Mesothelial cell of epicardium (in vitro differentiated cells): ENCODE measurements at places on chromosomes 12 and 14. TPM values are rescaled to one million over a fixed set of nuclear protein-coding genes. Genes with fewer than 3 reads are reported as not detected.

GRCh38 chr14:59819446-59820088 lies 51.0 kb downstream of the RTN1 start:
- no peak for DNase-seq

GRCh38 chr14:76953311-76953945 lies 75.1 kb downstream of the IRF2BPL start:
- no peak for DNase-seq

DNA sequence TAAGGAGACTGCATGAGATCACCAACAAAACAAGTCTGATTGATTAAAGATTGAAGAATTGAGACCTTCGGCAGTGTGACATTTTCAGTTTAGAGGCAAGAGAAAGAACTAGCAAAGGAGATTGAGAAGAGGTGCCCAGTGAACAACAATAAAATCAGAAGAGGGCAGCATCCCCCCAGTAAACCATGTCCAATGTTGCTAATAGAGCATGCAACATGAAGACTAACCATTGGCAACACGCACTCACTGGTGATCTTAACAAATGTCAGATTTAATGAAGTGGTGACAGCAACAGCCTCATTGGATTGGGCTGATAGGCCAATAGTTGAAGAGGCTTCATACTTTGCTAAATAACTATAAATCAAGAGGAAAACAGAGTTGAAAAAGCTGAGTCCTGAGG lies 20.7 kb upstream of the TAS2R14 start:
- DNase-seq: no peak

DNA sequence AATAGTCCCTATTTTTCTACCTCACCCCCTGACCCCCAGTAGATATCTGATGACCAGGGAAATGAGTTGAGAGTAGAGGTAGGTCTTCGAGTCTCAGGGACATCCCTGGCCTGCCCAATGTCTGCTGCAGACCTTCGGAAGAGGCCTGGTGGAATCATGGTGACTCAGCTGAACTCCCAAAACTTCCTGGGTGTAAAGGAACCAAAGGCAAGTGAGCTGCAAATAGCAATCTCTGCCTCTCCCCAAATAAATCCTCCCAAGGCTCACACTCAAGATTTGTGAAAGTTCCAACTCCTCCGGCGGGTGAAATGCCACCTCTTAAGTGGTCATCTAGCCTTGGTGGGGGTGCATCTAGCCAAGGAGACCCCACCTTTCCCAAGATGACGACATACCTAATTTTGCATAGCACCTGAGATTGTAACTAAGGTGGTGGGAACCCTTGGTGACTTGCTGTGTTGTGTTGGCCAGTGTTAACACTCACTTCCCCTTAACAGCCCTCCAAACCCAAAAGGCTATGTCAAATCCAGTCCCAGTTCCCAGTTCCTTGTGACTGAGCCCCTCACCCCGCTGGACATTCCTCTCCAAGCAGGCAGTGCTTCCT lies 6.3 kb downstream of the ZFP36L1 start:
- no peak for DNase-seq

- no peak for DNase-seq
Observed at GRCh38 chr14:71261206-71261605, 353.9 kb downstream of the PCNX1 start.

- DNase-seq: no peak
Observed at GRCh38 chr12:104297477-104298113, 5.9 kb upstream of the EID3 start.

GRCh38 chr12:105674871-105675699 lies 344.6 kb downstream of the C12orf75 start:
- DNase-seq: no peak

- no peak for DNase-seq
Observed at GRCh38 chr14:90137807-90138206, 76.0 kb downstream of the KCNK13 start.

GRCh38 chr12:38869036-38869435 lies 36.4 kb downstream of the CPNE8 start:
- no peak for DNase-seq

GRCh38 chr12:104183443-104183842 lies 32.1 kb upstream of the TXNRD1 start:
- no peak for DNase-seq

DNA sequence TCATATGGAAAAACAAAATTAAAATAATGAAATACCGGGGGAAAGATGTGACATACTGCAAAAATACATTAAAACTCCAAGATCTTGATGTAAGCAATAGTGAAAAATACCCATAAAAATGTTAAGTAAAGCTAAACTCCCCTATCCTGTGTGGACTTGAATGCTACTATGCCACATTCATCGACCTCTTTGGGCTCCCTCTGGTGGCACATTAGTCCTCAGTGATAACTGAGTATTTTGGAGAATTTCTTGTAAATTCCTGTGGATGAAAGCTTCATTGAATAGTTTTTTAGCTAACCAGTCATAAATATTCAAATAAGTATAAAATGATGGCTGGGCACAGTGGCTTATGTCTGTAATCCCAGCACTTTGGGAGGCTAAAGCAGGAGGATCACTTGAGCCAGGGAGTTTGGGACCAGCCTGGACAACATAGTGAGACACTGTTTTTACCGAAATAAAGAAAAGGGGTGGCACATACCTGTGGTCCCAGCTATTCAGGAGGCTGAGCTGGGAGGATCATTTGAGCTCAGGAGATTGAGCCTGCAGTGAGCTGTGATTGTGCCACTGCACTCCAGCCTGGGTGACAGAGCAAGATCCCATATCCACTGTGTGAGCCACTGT lies 42.4 kb upstream of the SGPP1 start:
- no peak for DNase-seq

DNA sequence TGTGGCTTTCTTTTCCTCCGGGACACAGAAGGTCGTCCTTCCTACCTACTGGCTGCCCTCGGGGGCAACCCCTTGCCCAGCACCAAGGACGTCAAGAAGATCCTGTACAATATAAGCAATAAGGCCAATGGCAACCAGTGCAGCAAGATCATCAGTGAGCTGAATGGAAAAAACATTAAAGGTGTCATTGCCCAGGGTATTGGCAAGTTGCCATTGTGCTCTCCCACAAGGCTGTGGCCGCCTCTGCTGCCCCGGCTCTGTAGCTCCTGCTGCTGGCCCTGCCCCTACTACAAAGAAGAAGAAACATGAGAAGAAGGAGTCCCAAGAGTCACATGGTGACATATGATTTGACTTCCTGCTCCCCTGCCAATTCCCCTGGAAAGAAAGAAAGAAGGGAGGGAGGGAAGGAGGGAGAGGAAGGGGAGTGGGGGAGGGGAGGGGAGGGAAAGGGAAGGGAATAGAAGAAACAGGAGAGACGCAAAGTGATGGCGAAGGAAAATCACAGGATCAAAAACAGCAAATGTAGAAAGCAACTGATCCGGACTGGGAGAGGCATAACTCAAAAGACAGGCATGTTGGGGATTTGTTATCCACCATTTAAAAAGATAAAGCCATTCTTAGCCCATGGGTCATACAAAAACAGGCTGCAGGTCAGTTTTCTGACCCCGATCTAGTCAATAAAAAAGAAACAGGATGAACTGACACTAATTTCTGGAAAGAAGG lies 61.3 kb upstream of the RESF1 start:
- no peak for DNase-seq

GRCh38 chr12:77847060-77847541 lies 16.4 kb downstream of the NAV3 start:
- DNase-seq: no peak

DNA sequence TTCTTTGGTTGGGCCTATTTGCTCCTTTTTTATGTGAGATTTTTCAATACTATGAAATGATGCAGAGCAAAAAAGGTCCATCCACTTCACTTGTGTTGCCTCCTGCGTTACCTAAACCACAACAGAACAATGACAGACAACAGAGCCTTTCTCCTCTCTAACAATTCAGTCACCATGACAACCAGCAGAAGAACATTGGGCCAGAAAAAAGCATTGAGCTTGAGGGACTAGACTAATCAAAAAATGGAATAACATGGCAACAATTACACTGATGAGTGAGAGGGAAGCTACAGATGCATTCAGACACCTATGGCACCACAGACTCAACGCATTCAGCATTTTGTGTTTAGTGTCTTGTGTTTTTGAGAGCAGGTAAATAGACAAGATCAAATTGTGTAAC lies 44.6 kb upstream of the PTCSC3 start:
- no peak for DNase-seq

DNA sequence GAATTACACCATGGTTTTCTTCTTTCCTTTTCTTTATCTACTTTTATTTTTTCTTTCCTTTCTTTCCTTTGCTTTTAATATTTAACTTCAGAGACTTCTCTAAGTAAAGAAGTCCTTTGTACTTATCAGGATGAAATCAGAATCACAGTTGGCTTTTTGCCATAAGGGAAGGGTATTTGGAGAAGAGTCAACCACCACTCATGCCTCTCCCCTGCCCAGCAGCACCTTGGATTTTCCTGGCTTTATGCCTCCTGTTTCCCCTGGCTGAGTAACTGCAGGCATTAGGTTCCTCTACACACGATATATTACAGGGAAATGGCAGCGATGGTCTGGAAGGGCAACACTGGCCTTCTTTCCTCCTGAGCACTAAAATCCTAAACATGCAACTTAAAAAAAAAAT lies 266.4 kb upstream of the CAND1 start:
- DNase-seq: no peak

DNA sequence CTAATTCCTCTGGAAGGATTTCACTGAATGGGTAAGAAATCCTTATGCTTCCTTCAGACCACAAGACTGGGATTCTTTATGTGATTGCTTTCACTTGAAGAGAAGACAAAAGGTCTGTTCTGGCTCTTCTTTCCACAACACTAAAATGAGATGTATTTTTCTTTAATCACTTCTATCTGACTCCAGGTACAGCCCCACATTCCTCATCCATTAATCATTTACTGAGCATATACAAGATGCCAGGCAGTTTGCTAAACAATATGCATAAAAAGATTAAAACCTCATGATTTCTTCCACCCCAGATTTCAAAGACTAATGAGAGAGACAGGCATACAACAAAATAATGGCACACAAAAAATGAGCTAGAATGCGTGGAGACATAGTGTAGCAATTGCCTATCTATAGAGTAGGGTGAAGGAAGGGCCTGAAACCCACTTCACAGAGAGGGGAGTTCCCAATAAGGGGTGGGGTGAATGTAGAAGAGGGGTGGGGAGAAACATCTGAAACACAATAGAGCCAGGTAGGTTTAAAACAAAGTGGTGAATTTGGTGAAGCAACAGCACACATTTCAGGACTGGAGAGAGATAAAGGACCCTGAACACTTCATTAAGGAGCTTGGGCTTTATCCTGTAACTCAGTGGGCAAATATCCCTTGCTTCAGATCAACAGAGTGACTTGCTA lies 65.1 kb upstream of the PRB2 start:
- DNase-seq: no peak

DNA sequence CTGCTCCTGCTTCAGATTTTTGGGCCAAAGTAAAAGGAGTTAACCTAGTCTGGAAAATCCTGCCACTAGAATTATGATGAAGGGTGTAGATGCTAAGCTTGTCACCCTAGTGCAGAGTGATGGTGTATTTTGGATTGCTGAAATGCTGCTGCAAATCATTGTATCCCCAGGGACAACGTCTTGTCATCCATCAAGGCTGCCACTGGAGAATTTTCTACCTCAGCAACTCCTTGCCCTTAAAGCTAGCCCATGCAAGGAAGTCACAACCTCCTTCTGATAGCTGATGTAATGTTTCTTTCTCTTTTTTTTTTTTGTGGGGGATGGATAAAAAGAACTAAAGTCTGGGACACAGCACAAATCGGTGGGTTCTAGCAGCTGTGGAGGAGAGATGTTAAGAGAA lies 139.4 kb upstream of the FRMD6 start:
- DNase-seq: no peak

- peak; percentile 33 for DNase-seq
Observed at GRCh38 chr14:94961386-94962165, 191.7 kb upstream of the GSC start.

DNA sequence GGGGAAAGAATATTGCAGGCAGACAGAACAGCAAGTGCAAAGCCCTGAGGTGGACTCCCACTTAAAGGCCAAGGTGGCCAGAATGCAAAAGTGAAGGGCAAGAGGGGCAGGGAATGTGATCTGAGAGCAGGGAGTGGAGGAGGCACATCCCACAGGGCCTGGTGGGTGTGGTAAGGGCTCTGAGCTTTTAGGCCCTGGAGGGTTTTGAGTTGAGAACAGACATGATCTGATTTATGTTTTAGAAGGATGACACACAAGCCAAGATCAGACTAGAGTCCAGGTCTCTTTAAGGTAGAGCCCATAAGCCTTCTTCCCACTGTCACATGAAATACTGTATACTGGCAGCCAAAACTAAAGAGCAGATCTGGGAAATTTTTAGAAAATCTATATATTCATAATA lies 162.5 kb downstream of the SLC38A4 start:
- no peak for DNase-seq

- peak; percentile 52 for DNase-seq
Observed at GRCh38 chr14:100677554-100678468, 48.9 kb upstream of the DLK1 start.

GRCh38 chr14:78164226-78164853 lies 5.8 kb upstream of the NRXN3 start:
- no peak for DNase-seq

DNA sequence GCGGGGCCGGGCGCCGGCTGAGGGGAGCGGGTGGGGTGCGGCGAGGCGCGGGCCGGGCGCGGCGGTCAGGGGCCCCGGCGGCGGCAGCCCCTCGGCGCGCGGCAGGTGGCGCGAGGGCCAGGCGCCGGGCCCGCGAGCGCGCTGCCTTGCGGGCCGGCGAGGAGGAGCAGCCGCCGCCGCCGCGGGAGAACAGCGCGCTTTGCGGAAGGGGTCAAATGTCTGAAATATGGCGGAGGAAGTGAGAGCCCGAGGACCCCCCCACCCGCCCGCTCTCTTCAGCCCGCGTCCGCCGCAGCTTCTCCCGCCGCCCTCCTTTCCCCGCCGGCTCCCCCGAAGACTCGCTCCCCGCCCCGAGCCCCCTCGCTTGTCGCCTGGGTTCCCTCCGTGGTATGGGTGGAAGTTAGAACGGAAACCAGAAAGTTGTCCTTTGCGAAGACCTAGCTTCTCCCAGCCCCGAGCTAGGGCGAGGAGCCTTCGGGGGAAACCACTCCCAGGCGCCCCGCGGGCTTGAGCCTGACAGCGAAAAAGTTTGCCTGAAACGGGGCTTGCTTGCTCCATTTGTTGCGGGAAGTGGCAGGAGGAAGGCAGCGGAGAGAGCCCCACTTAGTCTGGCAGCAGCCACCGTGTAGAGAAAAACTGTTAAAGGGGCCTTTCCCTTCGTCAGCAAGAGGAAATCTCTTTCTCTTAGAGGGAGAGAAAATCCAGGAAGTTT lies 551 bp downstream of the RAP1B start:
- peak; percentile 30 for DNase-seq

- no peak for DNase-seq
Observed at GRCh38 chr12:2101771-2102170, 49.0 kb downstream of the CACNA1C start.

Gene ESRRB
- total RNA-seq: 0.14 to 0.22 TPM (median 0.16 TPM) in 3 replicates

Gene RASSF9
- total RNA-seq: 4.9 to 5.0 TPM (median 5.0 TPM) in 3 replicates

Gene SYNDIG1L
- 0.38 to 0.58 TPM (median 0.38 TPM) in 3 replicates for total RNA-seq

Gene KRT6C
- total RNA-seq: not detected in 3 replicates

Gene RIPK3
- total RNA-seq: 1.9 to 2.2 TPM (median 2.0 TPM) in 3 replicates

Gene OTX2
- total RNA-seq: 0.27 TPM in 1 of 3 replicates, not detected in the others

Gene RFX4
- total RNA-seq: not detected in 3 replicates

Gene GPRC5D
- total RNA-seq: not detected in 3 replicates

Gene ACOT6
- not detected in 3 replicates for total RNA-seq

Gene PDE3A
- total RNA-seq: 12.0 to 12.7 TPM (median 12.6 TPM) in 3 replicates

Gene SERPINA4
- total RNA-seq: not detected in 3 replicates

Gene SLC7A7
- total RNA-seq: 8.3 to 9.8 TPM (median 8.9 TPM) in 3 replicates

Gene IL26
- not detected in 3 replicates for total RNA-seq

Gene WNT5B
- total RNA-seq: 54.4 to 58.3 TPM (median 56.2 TPM) in 3 replicates

Gene SLC10A1
- not detected in 3 replicates for total RNA-seq

Gene MED6
- 58.2 to 62.9 TPM (median 62.4 TPM) in 3 replicates for total RNA-seq

Gene RNASE4
- total RNA-seq: 4.6 to 6.2 TPM (median 5.3 TPM) in 3 replicates

Gene DDX51
- 31.4 to 34.0 TPM (median 32.5 TPM) in 3 replicates for total RNA-seq
